ENCODE measurements at places on chromosomes 1 and 21. TPM values are rescaled to one million over a fixed set of nuclear protein-coding genes. Genes with fewer than 3 reads are reported as not detected.

The SH3D21 gene
- 2.6 TPM for total RNA-seq

GRCh38 chr21:32712641-32713040, 15.2 kb downstream of the SYNJ1 start:
- DNase-seq: no peak
- no peak overlapping the region for H3K27ac ChIP-seq
- H3K36me3 ChIP-seq: no peaks in the 10 kb centered on the region
- no peak overlapping the region for H3K4me3 ChIP-seq
- H3K27me3 ChIP-seq: no peaks in the 10 kb centered on the region

DNA sequence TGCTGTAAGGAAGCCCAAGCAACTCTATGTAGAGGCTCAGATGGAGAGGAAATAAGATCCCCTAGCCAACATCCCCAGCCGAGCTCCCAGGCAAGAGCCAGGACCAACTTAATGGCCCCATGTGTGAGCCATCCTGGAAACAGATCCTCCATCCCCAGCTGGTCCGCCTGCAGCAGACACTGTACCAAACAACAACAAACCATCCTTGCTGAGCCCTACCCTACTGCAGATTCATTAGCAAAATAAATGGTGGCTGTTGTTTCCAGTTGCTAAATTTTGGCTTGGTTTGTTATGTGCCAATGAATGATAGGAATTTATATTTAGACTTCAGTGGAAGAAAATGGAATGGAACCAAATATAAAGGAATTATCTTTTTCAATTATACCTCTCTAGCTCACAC, 43.9 kb downstream of the LMX1A start:
- no peaks in the 10 kb centered on the region for H3K27me3 ChIP-seq
- no peaks in the 10 kb centered on the region for H3K4me1 ChIP-seq
- H3K4me3 ChIP-seq: no peak overlapping the region
- no peak for DNase-seq

DNA sequence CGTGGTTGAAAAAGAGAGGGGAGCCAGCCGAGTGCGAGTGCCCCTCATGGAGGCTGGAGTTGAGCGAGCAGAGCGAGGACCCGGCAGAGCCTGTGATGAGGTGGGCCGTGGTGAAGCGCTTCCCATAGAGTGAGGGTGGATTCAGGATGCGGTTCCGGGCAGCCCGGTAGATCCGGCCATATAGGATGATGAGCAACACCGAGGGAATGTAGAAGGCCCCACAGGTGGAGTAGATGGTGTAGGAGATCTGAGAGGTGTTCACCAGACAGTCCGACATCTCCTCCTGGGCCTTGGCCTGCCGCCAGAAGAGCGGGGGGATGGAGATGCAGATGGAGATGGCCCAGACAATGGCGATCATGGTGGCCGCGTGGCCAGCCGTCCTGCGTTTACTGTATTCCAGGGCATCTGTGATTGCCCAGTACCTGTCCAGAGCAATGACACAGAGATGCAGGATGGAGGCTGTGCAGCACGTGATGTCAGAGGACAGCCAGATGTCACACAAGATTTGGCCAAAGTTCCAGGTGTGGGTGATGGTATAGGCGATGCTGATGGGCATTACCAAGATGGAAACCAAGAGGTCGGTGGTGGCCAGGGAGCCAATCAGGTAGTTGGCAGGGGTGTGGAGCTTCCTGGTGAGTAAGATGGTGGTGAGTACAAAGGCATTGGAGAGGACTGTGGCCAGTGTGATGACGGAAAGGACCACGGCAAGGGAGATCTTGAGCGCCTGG, 23.7 kb downstream of the HTR1D start:
- no peak for DNase-seq
- no peak overlapping the region for H3K4me3 ChIP-seq
- H3K36me3 ChIP-seq: no peaks in the 10 kb centered on the region
- H3K27me3 ChIP-seq: no peaks in the 10 kb centered on the region
- no peak overlapping the region for H3K27ac ChIP-seq

DNA sequence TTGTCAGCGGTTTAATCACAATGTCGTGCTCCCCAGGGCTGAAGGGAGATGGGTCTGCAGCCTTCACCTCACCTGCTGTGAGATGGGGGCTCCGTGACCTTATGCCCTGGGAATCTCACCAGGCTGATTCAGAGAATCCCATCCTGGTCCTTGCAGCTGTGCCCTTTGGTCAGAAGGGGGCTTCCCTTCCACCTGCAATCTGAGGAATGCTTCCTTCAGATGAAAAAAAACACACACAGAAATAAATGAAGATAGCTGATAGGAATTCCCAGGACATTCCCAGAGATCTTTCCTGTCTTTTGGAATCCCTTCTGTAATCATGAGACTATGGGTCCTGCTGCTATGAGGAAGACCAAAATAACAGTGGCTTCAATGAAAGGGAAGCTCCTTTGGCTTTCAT, 127.0 kb upstream of the VAMP3 start:
- H3K4me1 ChIP-seq: no peaks in the 10 kb centered on the region
- DNase-seq: no peak
- no peaks in the 10 kb centered on the region for H3K36me3 ChIP-seq
- H3K4me3 ChIP-seq: no peak overlapping the region
- H3K27ac ChIP-seq: no peak overlapping the region

- H3K4me3 ChIP-seq: no peak overlapping the region
- DNase-seq: no peak
- H3K36me3 ChIP-seq: no peaks in the 10 kb centered on the region
- no peak overlapping the region for H3K27ac ChIP-seq
- no peaks in the 10 kb centered on the region for H3K27me3 ChIP-seq
Measured at GRCh38 chr1:219143735-219144134, 29.9 kb upstream of the LYPLAL1 start.

DNA sequence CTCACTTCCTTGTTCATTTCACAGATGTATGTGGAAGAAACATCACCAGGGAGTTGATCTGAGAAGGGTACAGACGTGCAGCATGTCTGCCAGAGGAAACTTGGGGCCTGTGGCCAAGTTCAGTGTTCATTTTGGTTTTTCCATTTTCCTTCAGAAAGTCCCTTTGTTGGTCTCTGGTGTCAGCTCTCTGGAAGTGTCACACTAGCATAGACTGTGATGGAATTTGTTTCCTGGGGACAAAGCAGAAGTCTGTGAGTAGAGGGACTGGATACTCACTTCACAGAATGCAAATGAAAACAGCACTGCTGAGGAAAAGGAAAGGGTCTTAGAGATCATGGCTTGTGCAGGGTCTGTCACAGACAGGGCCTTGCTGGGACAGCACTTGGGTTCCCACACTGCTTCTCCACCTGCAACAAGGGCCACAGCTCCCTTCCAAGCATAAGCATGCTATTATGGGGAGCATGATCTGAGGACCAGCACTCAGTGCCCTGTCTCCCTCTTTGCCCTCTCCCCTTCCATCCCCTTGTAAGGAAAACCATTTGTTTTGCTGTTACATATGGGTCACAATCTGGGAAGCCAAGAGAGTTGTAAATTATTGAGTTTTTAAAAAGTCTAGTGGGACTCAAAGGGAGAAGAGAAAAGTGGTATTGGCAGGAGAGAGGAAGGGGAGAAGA, 31.4 kb upstream of the CD84 start:
- no peak overlapping the region for H3K4me3 ChIP-seq
- H3K36me3 ChIP-seq: peaks cover 22% of the 10 kb centered on the region
- no peak overlapping the region for H3K27ac ChIP-seq
- DNase-seq: no peak
